Bronchial epithelial cell (primary cell): ENCODE measurements at places on chromosomes 11 and 22. TPM values are rescaled to one million over a fixed set of nuclear protein-coding genes. Genes with fewer than 3 reads are reported as not detected.

Gene MMP12
- not detected in 2 replicates for total RNA-seq

Gene UBQLNL
- under 0.01 TPM in 1 of 2 replicates, not detected in the other for total RNA-seq

Gene PRR33
- total RNA-seq: not detected in 2 replicates

Gene VSTM5
- 0.51 and 0.79 TPM in 2 replicates for total RNA-seq

Gene SLC6A5
- total RNA-seq: not detected in 2 replicates

Gene MMP13
- under 0.01 TPM in 1 of 2 replicates, not detected in the other for total RNA-seq

Gene OR51B5
- not detected in 2 replicates for total RNA-seq

Gene KDM4E
- not detected in 2 replicates for total RNA-seq

Gene NAP1L4
- total RNA-seq: 101 and 179 TPM in 2 replicates

Gene ADAMTS8
- total RNA-seq: not detected in 2 replicates

Gene PHLDA2
- 5.0 and 11.9 TPM in 2 replicates for total RNA-seq

Gene PDGFB
- total RNA-seq: 1.1 and 5.6 TPM in 2 replicates

Gene HORMAD2
- total RNA-seq: not detected in 2 replicates

Gene CNTN5
- total RNA-seq: not detected in 2 replicates

Gene LRRC55
- total RNA-seq: not detected in 2 replicates

Gene PPP2R5B
- total RNA-seq: 8.2 and 14.3 TPM in 2 replicates

Gene MYEOV
- total RNA-seq: 0.26 and 0.38 TPM in 2 replicates

Gene OR51E2
- not detected in 2 replicates for total RNA-seq

Gene RBM4B
- 13.4 and 15.7 TPM in 2 replicates for total RNA-seq

Gene CEND1
- not detected in 2 replicates for total RNA-seq

Gene APLP2
- total RNA-seq: 504 and 567 TPM in 2 replicates

Gene MGAT3
- 0.13 and 0.53 TPM in 2 replicates for total RNA-seq

Gene P2RY6
- 0.26 TPM in 1 of 2 replicates, not detected in the other for total RNA-seq

Gene TRPM5
- total RNA-seq: not detected in 2 replicates

Gene NRXN2
- total RNA-seq: under 0.01 TPM in 1 of 2 replicates, not detected in the other

Gene NLRP6
- total RNA-seq: not detected in 2 replicates

Gene CELSR1
- total RNA-seq: 39.0 and 60.0 TPM in 2 replicates

Gene PHOX2A
- total RNA-seq: not detected in 2 replicates
